Hematopoietic multipotent progenitor cell treated with erythropoietin and hydrocortisone succinate and interleukin-3 and kit ligand, for 8 days (in vitro differentiated cells): ENCODE measurements at places on chromosomes 2 and 18.

DNA sequence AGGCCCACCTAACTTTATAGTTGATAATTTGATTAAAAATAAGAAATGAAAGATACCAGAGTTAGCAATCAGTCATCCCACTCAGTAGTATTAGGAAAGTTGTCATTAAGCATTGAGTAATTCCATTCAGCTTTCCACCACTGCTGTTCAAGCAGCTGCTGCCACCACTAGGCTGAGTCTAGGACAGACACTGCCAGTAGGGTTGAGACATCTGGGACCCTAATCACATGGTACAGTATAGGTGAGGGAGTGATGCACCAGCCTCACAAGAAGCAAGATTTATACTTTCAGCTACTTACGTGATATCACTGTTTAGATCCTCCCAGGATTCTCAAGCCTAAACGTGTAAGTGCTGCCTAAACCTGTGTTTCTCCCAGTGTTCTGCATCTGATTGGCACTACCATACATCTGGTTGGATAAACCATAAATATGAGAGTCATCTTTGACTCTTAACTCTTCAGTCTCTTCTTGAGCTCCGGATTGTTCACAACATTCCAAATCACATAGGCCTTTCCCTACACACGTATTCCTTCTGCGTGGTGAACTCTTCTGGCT is 3.2 kb downstream of the UBXN4 start:
- DNase-seq: peak; percentile 59

DNA sequence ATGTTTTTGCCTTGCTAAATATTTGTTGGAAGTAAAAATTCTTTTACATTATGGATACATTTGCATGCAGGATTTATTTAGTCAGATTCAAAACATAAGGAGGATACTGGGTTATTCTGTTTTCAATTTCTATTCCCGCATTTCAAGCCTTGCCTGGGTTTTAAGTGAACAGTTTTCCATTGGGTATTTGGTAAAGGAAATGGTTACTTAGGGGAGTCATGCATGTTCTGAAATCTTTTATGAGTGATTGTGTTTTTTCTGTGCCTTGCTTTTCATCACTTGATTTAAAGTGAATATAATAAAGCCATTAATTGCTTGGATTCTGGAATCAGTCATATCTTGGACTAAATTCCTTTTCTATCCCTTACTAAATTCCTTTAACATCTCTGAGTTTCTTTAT is 12.0 kb upstream of the SP9 start:
- no peak for DNase-seq

DNA sequence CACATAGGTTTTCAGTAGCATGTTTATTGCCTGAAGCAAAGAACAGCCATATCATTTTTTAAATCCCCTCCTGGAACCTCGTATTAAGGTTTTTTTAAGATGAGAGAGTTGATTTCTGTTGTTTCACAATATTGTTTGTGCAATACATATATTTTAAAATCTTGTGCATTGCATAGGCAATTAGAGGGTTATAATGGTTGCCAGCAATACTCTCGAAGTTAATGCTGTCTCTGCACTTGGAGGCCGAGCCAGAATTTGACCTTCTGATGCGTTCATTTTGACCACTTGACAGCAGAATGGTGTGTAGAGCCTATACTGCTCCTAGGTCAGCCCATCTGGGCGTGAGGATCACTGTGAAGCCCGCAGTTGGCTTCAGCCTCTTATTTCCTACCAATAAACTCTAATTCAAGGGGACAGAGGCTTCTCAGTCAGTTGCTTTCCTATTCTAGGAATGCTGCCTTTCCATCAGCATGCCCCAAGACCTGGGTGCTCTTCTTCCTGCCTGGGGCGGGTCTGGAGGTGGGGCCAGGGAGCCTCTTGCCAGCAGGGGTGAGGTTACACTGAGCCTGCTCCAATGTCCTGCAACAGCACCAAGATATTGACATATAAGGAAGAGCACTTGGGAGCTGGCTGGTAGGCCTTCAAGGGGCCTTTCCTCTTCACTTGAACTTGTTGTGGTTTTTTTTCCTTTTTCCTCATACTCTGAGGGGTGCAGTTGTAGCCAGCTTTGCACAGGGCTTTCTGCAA is 91.4 kb upstream of the BCL2L11 start:
- DNase-seq: no peak

- no peak for DNase-seq
Observed at GRCh38 chr2:37604716-37605115, 66.7 kb downstream of the CDC42EP3 start.

DNA sequence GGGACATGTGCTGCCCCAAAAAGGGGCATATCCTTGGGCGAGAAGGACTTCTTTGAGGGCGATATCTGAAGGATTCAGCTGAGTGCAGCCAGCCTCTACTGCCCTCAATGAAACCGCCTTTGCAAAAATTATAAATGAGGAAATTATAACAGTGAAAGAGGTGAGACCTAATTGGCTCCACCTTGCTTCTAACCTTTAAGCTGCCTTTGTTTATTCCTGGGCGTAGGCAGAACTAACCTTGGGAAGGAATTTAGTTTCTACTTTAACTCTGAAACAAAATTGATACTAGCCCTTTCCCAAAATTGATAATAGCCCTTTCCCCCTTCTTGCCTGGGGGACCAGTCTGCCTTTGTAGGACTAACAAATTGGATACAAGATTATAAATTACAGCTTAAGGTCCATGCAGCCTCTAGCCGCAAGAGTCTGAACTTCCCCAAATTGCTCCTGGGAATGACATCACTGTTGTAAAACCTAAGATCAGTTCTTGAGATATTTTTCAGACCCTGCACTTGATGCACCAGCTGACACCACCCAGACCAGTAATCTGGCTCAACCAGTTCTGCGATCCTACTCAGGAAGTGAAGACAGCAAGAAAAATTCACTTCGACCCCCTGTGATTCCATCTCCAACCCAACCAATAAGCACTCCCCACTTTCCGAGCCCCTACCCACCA is 36.0 kb upstream of the ASAP2 start:
- peak; percentile 10 for DNase-seq

GRCh38 chr2:191831410-191831994 is 15.4 kb downstream of the CAVIN2 start:
- no peak for DNase-seq

DNA sequence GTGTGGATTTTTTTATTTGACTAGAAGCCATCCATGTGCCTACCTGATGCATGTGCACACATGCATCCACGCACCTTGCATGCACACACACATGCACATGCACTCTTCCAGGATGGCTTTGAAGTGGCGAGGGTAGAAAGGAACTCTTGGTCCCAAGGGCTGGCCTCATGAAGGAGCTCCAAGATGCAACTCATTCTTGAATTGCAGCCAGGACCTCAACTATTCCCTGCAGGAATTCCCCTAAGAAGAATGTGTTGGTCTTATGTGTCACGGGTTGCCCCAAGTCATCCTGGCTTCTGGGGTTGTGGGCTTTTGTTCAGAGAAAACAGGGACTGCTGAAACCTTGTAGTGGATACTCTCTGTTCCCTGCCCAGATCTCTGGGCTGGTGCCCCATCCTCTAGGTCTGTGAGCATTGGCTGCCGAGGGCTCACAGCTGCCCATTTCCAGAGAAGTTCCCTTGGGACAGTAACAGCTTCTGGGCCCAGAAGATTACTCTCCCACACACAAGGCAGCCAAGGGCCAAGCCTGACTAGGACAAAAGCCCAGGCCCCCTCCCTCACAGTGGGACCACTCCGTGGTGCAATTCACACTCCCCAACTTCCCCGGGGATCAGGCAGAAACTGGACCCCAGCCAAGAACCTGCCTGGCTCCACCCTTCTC is 137.6 kb downstream of the COPS8 start:
- no peak for DNase-seq

DNA sequence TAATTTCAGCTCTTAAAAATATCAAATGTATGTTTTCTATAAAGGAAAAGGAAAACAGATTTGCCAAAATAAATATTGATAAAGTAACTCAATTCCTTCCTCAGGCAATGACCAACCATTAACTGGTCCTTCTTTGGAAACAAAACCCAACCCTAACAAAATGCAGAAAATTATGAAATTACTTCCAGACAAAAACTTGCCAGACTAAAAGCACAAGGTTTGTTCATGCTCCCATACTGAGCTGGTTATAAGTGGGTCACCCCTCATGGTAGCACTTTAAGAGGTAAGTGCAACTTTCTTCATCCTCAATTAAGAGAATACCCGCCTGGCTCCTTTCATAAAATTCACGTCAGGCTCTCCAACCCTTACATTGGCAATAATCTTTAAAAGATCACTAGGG is 31.1 kb upstream of the TTC32 start:
- DNase-seq: no peak

DNA sequence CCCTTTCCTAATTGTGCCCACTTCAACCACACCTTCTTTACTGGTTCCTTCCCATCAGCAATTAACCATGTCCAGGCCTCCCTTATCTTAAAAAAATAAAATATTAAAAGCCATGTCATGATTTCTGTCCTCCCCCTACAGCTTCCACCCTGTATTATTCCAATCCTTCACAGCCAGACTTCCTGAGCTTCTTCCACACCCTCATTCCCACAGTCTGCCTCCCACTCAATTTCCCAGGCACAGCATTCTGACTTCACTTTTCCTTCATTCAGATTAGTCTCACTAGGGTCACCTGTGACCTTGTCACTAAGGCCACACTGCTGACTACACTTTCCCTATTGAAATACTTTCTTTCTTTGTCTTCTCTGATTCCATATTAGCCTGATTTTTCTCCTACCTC is 159.4 kb downstream of the DIS3L2 start:
- no peak for DNase-seq

DNA sequence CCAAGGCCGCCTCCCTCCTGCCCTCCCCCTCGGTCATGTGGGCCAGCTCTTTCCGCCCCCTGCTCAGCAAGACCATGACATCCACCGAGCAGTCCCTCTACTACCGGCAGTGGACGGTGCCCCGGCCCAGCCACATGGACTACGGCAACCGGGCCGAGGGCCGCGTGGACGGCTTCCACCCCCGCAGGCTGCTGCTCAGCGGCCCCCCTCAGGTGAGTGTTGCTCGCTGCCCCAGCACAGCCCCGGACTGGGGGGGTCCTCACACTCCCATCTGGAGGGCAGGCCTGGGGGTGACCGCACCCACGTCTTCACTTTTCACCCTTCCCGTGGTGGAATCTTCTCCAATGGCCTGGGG is 51.3 kb downstream of the NTSR2 start:
- no peak for DNase-seq

DNA sequence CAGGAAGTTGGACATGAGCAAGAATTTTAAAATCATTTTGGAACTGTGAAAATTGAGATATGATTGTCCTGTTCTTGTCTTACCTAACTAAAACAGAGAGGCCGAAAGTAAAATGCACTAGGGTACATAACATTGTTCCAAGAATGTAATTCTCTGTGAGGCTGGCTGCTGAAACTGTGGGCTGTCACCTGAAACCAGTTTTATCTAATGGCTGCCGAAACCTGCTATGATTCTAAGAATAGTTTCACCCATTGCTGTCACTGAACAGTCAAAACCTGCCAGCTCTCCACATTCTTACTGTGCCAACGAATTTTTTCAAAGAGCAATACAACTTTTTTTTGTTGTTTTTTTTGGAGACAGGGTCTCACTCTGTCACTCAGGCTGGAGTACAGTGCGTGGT is 119.3 kb upstream of the ZSWIM2 start:
- DNase-seq: no peak

DNA sequence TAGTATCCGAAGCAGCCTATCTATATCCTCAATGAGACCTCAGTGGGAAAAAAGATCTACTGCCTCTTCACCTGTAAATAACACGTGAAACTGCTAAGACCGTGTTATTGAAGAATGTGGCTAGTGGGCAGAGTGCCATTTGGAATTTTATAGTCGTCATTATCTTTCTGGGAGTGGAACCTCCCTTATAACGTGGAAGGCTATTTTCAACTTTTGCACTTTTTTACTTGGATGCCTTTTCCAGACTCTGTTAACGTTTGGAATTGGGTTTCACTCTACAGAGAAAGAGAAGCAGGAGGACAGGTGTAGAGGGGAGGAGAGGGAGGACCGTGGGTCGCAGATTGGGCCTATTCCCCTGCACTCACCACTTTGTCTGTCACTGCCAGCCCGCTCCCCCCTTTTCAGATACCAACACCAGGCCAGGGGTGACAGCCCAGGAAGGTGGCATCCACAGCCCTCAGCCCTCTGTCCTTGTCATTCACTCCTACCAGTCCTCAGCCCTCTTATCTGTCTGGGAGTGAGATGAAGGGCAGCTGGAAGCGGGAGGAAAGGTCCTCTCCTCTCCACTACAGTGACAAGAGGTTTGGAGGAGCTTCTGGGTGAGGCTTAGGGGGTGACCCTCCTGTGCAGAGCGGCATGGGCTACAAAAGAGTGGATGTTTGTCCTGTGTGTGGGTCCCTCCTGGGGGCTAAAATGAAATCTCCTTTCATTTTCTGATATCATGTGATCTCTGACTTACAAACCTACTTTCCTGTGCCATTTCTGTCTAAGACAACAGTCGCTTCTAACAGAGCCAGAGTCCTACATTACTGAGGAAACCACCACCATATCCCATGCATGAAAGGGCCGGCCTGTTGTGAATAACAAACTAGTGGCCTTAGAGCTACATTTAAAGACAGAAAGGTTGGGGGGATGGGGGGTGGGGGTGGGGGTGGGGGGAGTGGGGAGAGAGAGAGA is 23.9 kb upstream of the CEP68 start:
- DNase-seq: no peak

GRCh38 chr18:67359873-67360838 is 156.4 kb downstream of the DSEL start:
- DNase-seq: peak; percentile 13

DNA sequence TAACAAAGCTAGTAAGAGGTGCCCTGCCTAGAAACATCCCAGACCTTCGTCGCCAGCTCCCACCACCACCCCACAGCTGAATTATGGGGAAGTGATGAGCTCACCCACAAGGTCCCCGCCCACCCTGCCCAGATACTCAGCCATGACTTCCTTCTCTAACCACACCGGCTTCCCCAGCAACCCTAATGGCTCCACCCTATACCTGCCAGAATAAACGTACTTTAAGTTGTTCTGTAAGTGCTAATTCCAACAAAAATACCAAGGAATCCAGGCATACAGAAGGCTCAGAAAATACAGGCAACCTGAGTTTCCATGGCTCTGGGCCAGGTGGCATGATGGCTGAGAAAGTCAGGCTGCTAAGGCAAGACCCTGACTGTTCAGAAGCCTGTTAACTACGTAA is 39.1 kb downstream of the TMEM163 start:
- DNase-seq: no peak

DNA sequence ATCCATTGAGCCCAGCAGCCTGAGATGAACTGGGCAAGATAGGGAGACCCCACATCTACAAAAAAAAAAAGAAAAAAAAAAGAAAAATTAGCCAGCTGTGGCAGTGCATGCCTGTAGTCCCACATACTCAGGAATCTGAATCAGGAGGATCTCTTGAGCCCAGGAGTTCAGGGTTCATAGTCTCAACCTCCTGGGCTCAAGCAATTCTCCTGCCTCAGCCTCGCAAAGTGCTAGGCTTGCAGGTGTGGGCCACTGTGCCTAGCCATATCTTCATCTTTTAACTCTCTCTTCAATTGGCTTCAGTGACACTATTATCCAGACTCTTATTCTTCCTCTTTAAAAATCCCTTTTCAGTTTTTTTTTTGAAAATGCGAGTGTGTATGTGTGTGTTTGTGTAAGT is 28.5 kb upstream of the YES1 start:
- no peak for DNase-seq

GRCh38 chr2:28490558-28490957 is 5.3 kb upstream of the PLB1 start:
- no peak for DNase-seq
